ENCODE measurements at places on chromosomes 13 and 19. TPM values are rescaled to one million over a fixed set of nuclear protein-coding genes. Genes with fewer than 3 reads are reported as not detected.

The COX7A1 gene
- total RNA-seq: not detected

The GFY gene
- not detected for total RNA-seq

The GIPR gene
- 5.1 TPM for total RNA-seq

The NEK5 gene
- not detected for total RNA-seq

The TEX26 gene
- not detected for total RNA-seq

The SERPINE3 gene
- not detected for total RNA-seq

The ZNF329 gene
- 2.5 TPM for total RNA-seq

The PRR22 gene
- total RNA-seq: 2.1 TPM

The IGSF23 gene
- total RNA-seq: not detected

The COL4A2 gene
- total RNA-seq: 38.4 TPM

The ZGLP1 gene
- total RNA-seq: 0.16 TPM

The NLRP4 gene
- total RNA-seq: not detected

The EFNB2 gene
- total RNA-seq: 30.0 TPM

The NAPSA gene
- total RNA-seq: 0.08 TPM

The SLC39A3 gene
- 45.5 TPM for total RNA-seq

The MADCAM1 gene
- total RNA-seq: 0.31 TPM

The LAMP1 gene
- 235 TPM for total RNA-seq

The PTGER1 gene
- 0.31 TPM for total RNA-seq

The C19orf67 gene
- total RNA-seq: not detected

The LILRB2 gene
- total RNA-seq: not detected
